Spinal cord (tissue), 10 donors: ENCODE measurements at places on chromosomes 5 and 9. TPM values are rescaled to one million over a fixed set of nuclear protein-coding genes. Genes with fewer than 3 reads are reported as not detected.

The FCN2 gene
- total RNA-seq: not detected

DNA sequence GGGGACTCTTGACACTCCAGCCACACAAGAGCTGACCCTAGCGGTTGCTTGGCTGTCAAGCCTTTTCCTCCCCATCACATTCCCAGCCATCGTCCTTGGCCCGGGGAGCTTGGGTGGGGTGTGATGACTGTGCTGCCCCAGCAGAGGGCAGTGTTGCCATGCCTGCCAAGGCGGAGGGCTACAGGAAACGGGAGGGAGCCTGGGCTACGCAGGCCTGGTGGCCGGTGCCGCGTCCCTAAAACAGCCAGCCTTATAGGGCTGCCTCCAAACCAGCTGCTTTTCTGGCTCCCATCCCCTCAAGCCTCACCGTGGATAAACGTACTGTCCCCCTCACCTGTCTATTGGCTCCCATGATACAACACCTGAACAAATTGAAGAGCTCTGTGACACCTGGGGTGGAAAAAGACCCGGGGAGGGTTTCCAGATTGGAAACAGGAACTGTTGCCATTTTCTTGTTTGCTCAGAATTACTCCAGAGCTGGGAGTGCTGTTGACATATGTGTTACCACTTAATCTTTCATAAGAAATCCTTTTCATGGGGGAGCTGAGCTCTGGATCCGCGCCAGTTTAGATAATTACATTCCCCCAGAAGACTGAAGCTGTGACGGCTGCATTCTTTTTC lies 72.8 kb upstream of the ASTN2 start:
- H3K36me3 ChIP-seq: no peaks in the 10 kb centered on the region
- H3K4me3 ChIP-seq: no peak overlapping the region
- peaks cover 6% of the 10 kb centered on the region for H3K4me1 ChIP-seq
- H3K27me3 ChIP-seq: no peaks in the 10 kb centered on the region

The PPP1R26 gene
- total RNA-seq: 19.6 TPM

GRCh38 chr5:159091065-159091464 lies 8.7 kb downstream of the EBF1 start:
- no peak overlapping the region for H3K27ac ChIP-seq
- DNase-seq: no peak
- peaks cover 11% of the 10 kb centered on the region for H3K4me1 ChIP-seq
- H3K36me3 ChIP-seq: peaks cover 8% of the 10 kb centered on the region

DNA sequence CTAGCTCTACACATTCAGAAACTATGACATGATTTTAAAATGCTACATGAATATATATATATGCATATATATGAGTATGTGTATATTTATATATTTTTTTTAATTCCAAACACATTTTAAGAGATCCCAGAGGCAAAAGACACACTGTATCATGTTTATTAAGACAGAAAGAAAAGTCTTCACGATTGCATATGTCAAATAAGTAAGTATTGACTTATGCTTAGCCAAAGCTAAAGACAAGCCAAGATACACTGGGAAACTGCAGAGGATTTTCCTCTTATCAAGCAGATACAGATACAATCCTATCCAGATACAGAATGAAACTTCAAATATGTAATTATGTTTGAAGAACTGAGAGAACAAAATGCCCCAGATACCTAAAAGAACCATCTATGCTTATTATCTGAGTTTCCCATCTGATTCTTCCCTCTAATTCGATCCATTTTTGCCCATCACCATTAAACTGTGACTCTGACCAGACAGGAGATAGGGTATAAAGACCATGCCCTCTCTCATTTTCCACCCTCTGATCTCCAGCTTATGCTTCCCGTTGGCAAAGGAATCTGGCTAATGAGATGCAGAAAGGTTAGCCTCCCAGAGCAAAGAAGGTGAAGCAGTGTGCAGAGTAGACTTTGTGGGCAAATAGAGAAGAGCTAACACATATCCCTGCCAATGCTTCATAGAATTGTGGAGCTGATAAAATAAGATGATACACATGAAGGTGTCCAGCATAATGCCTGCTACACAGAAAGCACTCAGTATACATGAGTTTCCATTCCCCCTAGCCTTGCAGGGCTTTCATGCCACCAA lies 131.0 kb upstream of the TARS1 start:
- H3K36me3 ChIP-seq: no peaks in the 10 kb centered on the region
- no peak for DNase-seq
- H3K4me1 ChIP-seq: no peaks in the 10 kb centered on the region
- H3K27me3 ChIP-seq: no peaks in the 10 kb centered on the region
- H3K4me3 ChIP-seq: no peak overlapping the region

The CFAP77 gene
- 0.30 TPM for total RNA-seq

GRCh38 chr5:94505327-94506068 lies 112.9 kb downstream of the KIAA0825 start:
- no peaks in the 10 kb centered on the region for H3K4me1 ChIP-seq
- no peak overlapping the region for H3K4me3 ChIP-seq
- DNase-seq: no peak
- no peak overlapping the region for H3K27ac ChIP-seq

DNA sequence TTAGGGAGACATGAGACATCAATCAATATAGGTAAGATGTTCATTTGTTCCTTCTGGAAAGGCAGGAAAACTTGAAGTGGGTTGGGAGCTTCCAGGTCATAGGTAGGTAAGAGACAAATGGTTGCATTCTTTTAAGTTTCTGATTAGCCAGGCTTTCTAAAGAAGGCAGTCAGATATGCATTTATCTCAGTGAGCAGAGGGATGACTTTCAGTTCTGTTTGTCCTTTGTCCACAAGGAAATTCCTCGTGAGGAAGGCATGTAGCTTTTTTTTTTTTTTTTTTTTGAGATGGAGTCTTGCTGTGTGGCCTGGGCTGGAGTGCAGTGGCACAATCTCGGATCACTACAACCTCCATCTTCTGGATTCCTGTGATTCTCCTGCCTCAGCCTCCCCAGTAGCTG lies 155.3 kb upstream of the ABCA1 start:
- no peak overlapping the region for H3K4me3 ChIP-seq
- no peaks in the 10 kb centered on the region for H3K27me3 ChIP-seq
- no peaks in the 10 kb centered on the region for H3K4me1 ChIP-seq
- no peaks in the 10 kb centered on the region for H3K36me3 ChIP-seq
- H3K27ac ChIP-seq: no peak overlapping the region

GRCh38 chr5:84255315-84255714 lies 129.4 kb downstream of the EDIL3 start:
- no peaks in the 10 kb centered on the region for H3K27me3 ChIP-seq
- H3K36me3 ChIP-seq: no peaks in the 10 kb centered on the region
- no peak for DNase-seq

The RNF38 gene
- total RNA-seq: 37.3 TPM

DNA sequence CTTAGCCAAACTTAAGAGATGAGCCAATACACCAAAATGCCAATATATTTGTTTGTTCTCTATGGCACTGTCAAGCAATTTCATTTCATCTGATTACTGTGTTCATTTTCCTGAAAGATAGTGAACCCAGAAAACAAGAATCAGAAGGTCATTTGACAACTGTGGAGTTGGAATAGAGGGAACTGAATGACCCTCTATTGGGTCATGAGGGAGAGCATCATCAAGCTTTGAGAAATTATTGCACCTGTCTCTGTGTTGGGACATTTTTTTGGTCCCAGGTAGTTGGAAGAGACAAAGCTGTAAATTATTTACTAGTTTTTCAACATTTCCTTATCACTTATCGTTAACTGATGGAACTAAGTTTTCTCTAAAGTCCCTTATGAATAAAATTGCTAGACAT lies 129.4 kb downstream of the GHR start:
- no peak overlapping the region for H3K4me3 ChIP-seq
- H3K27ac ChIP-seq: no peak overlapping the region
- no peaks in the 10 kb centered on the region for H3K36me3 ChIP-seq
- H3K27me3 ChIP-seq: no peaks in the 10 kb centered on the region
- no peaks in the 10 kb centered on the region for H3K4me1 ChIP-seq

The MTX3 gene
- 22.0 TPM for total RNA-seq

The MGAT4B gene
- total RNA-seq: 81.4 TPM

GRCh38 chr5:10122076-10122726 lies 127.5 kb downstream of the ATPSCKMT start:
- H3K27ac ChIP-seq: no peak overlapping the region
- no peak for DNase-seq
- H3K27me3 ChIP-seq: no peaks in the 10 kb centered on the region
- H3K36me3 ChIP-seq: no peaks in the 10 kb centered on the region

DNA sequence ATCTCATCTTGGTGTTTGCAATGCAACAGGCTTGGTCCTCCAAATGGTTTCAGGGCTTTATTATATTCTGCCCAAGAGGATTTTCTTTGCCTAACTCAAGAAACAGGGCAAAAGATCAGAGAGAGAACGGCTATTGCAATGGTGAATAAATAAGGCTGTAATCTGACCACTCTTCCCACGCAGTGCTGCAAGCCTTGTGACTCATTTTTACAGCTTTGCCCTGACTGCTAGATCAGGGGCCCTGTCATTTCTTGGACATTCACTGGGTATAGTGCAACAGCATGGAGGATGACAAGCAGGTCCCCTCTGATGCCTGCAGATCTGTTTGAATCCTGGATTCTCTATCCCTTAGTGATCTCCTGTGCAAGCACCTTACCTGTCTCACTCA lies 459.1 kb downstream of the EBF1 start:
- no peaks in the 10 kb centered on the region for H3K4me1 ChIP-seq
- H3K27ac ChIP-seq: no peak overlapping the region
- DNase-seq: no peak
- no peaks in the 10 kb centered on the region for H3K36me3 ChIP-seq
- H3K4me3 ChIP-seq: no peak overlapping the region

DNA sequence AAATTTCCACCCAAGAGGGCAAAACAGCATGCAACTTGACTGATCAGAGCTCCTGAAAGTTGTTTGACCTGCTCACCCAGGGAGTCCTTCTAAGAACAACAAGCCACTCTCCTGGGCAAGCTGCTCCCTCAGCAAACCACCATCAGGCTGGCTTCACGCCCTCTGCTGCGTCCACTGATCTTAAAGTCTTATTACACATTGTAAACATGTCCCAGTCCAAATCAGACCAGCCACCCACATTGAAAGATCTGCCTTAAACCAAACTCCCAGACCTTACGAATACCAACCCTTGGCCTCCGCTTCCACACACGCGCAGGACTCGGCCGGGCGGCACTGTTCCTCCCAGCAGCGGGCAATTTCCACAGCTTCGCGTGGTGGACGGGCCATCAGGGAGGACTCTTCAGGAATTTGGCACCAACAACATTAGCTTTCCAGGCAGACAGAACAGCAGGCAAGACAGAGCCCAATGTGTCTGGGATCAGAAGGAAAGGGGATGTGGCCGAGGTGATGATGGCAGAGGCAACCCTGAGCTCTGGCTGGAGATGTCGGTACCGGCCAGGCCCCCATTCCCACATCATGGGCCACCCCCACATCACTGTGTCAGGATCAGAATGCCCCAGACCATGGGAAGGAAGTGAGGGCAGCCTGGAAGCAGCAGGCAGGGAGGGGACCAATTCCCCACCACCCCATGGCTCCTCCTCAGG lies 56.8 kb downstream of the SEMA4D start:
- H3K27me3 ChIP-seq: no peaks in the 10 kb centered on the region
- no peak overlapping the region for H3K4me3 ChIP-seq
- peaks cover 39% of the 10 kb centered on the region for H3K36me3 ChIP-seq
- DNase-seq: no peak
- H3K27ac ChIP-seq: no peak overlapping the region

GRCh38 chr9:121786543-121786948 lies 135.1 kb downstream of the DAB2IP start:
- H3K27ac ChIP-seq: no peak overlapping the region
- H3K36me3 ChIP-seq: peaks cover 49% of the 10 kb centered on the region
- no peak overlapping the region for H3K4me3 ChIP-seq
- peaks cover 46% of the 10 kb centered on the region for H3K4me1 ChIP-seq
- DNase-seq: no peak

GRCh38 chr5:3361811-3362605 lies 233.6 kb upstream of the IRX1 start:
- no peaks in the 10 kb centered on the region for H3K4me1 ChIP-seq
- no peak overlapping the region for H3K27ac ChIP-seq
- no peak for DNase-seq
- no peaks in the 10 kb centered on the region for H3K36me3 ChIP-seq
- H3K4me3 ChIP-seq: no peak overlapping the region

- H3K27me3 ChIP-seq: no peaks in the 10 kb centered on the region
- DNase-seq: no peak
- peaks cover 24% of the 10 kb centered on the region for H3K36me3 ChIP-seq
- no peak overlapping the region for H3K27ac ChIP-seq
- H3K4me3 ChIP-seq: no peak overlapping the region
Measured at GRCh38 chr9:101403516-101404285, 5.0 kb downstream of the ZNF189 start.

GRCh38 chr9:95000821-95001220 lies 274.3 kb downstream of the AOPEP start:
- no peak for DNase-seq
- H3K4me1 ChIP-seq: peaks cover 10% of the 10 kb centered on the region
- no peak overlapping the region for H3K4me3 ChIP-seq
- no peaks in the 10 kb centered on the region for H3K36me3 ChIP-seq
- no peak overlapping the region for H3K27ac ChIP-seq

The ACER2 gene
- total RNA-seq: 3.8 TPM

DNA sequence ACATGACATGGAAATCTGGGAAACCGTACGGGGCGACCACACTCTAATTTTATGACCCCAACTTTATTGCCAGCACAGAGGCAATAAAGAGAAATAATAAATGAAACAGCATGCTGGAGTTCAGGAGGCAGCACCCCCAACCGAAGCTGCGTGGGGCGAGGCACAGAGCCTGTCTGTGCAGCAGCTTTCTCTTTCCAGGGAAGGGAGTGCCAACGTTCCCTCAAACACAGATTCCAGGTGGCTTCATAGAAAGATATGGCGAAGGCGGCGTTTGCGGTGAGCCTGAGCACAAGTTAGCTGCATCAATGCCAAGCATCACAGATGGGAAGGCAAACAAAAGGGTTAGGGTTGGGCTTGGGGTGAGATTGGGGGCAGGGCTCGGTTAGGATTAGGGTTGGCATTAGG lies 114.8 kb downstream of the HSD17B3 start:
- H3K27me3 ChIP-seq: no peaks in the 10 kb centered on the region
- peaks cover 9% of the 10 kb centered on the region for H3K4me1 ChIP-seq
- H3K27ac ChIP-seq: peak overlapping the region; percentile 42

- no peak overlapping the region for H3K27ac ChIP-seq
- H3K36me3 ChIP-seq: no peaks in the 10 kb centered on the region
- H3K27me3 ChIP-seq: peaks cover 5% of the 10 kb centered on the region
- H3K4me1 ChIP-seq: no peaks in the 10 kb centered on the region
- no peak for DNase-seq
Measured at GRCh38 chr5:133744051-133744959, 132.0 kb upstream of the FSTL4 start.

GRCh38 chr5:31645420-31646081 lies 6.6 kb downstream of the PDZD2 start:
- H3K4me1 ChIP-seq: peaks cover 16% of the 10 kb centered on the region
- no peak for DNase-seq
- H3K27ac ChIP-seq: no peak overlapping the region

- no peak overlapping the region for H3K27ac ChIP-seq
- no peaks in the 10 kb centered on the region for H3K36me3 ChIP-seq
- DNase-seq: no peak
- H3K27me3 ChIP-seq: no peaks in the 10 kb centered on the region
- H3K4me3 ChIP-seq: no peak overlapping the region
Measured at GRCh38 chr5:118604106-118604505, 384.2 kb downstream of the DTWD2 start.
